AG04450 (cell line): ENCODE measurements at places on chromosomes 7 and 10.

DNA sequence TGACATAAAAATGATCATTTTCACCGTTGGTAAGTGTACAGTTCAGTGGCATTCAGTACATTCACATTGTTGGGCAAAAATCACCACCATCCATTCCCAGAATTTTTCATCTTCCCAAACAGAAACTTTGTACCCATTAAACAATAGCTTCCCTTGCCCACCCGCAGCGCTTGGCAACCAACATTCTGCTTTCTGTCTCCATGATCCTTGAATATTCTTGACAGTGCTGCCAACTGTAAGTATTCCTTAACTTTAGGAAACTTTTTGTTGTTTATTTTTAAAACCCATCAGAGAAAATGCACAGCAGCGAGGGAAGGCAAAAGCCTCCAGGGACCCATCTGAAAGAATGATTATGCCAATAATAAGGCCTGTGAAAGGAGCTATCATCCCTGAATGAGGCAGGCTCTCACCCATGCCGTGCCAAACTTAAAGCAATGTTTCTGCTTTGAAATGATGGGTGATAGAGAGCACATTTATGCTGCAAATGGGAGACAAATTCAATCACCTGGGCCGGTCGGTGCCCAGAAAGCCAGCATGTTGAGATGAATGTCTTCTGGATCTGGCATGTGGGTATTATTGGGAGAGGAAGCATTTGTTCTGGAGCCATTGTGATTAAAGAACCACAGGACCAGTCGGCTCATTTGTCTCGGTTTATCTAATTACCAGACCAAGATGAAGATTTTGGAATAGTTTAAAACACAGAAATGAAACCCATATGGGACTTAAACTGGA lies 202.1 kb upstream of the NPVF start:
- no peak for DNase-seq

DNA sequence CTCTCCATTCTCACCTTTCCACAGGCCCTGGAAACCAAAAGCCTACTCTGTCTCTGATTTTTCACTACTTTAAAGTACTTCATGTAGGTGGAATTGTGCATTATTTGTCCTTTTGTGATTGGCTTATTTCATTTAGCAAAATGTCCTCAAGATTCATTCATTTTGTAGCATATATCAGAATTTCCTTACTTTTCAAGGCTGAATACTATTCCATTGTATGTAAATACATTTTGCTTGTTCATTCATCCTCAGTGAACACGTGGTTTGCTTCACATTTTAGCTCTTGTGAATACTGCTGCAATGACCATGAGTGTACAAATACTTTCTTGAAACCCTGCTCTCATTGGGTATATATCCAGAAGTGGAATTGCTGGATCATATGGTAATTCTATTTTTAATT lies 8.8 kb downstream of the C1GALT1 start:
- DNase-seq, result no peak

DNA sequence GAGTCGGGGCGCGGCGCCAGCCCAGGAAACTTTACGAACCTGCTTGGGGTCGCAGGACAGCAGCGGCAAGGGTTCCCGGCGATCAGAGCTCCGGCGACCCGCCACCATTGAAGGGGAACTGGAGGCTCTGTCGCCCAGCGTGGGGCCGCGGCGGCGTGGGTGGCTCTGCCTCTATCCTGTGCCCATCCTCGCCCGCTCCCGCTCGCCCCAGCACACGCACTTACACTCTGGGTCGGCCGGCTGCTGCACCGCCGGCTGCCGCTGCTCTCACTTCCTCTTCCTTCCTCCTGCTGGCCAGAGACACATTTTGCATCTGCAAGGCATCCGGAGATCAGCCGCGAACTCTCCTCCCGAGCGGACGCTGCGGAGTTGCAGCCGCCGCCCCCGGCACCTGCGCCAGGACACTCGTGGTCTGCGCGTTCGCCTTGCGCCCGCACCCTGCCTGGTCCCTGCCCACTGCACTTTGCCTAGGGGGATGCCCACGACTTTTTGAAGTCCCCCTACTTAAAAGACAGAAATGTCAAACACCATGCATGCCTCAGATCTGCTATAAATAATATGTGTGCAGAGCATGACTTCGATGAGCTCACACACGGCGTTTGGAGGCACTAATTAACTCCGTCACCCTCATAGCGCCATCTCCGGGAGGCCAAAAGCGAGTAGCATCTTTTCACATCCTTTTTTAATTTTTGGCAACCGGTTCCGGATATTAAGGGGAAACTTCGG lies at the start of gene ELMO1:
ELMO1 (minus strand) TSS at position 229 of the 726 bp plus-strand sequence. CDS start 106,174 bp downstream, outside the sequence.
- DNase-seq, result no peak

- no peak for DNase-seq
Measured at GRCh38 chr7:53325061-53325460, 289.6 kb downstream of the POM121L12 start.

DNA sequence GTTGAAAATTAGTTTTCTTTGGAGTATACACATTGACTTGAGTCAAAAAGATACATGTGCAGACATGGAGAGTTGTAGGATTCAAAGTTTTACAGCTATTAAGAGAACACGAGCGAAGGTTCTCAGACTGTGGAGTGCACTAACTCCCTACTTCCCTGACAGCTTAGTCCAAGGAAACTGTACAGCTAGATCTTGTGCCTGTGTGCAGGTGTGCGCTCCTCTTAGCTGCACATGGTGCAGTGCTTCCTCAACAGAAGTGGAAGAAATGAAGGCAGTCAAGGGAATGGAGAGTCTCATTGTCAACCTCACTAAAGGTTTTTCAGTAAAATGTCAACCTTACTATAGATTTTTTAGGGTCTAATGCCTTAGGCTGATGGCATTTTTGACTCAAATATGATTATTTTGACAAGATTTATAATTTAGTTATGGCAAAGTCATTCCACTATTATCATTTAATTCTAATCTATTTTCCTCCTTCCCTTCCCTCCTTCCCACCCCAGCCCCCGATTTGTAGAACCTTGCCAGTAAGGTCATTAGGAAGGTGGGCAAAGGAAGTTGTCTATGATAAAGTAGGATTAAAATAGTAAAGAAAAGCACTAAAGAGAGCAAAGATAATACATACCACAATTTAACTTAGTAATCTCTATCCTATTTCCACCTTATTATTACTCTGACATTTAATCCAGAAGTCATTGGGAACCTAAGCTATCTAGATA lies 13.6 kb downstream of the PDK4 start:
- DNase-seq, result no peak

GRCh38 chr7:97471491-97471890 lies 260.4 kb upstream of the TAC1 start:
- DNase-seq, result no peak

DNA sequence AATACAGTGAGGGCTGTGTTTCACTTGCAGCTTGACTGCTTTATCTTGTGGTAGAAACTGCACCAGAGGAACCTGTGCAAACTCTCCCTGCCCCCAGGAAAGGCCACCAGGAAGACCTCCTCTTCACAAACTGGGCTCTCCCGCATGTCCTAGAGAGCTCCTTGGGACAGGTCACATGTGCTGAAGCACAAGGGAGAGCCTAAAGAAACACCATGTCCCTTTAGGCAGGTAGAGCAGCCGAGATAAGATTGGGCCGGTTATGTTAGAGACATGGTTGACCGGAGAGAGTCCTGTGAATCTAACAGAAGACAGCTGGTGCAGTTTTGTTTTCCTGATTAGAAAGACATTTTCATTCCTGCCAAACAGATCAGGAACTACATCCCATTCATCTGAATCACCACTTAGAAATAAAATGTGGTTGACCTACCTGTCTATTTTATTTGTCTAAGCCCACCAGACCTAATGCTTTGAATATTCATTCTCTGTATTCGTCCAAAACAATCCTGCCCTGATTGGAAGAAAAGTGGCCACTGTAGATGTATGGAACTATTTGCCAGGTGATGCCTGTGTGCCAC lies 224.1 kb downstream of the GLI3 start:
- DNase-seq, result no peak

GRCh38 chr7:106424476-106425016 lies 139.8 kb upstream of the NAMPT start:
- no peak for DNase-seq

DNA sequence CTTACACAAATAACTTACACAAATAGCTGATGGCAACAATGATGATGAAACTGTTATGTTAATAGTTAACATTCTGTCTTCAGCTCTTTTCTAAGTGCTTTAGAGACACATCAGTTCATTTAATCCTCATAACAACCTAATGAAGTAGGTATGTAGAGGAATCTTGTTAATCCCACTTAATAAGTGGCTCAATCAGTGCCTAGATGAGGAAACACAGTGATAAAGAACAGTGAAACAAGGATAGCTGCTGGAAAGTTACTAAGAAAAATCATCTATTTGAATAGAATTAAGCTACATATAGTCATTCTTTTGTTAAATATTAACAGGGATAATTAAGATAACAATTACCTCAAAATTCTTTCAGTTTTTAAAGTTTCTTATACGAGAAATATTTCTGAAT lies 487.6 kb downstream of the ARL4A start:
- DNase-seq, result no peak

DNA sequence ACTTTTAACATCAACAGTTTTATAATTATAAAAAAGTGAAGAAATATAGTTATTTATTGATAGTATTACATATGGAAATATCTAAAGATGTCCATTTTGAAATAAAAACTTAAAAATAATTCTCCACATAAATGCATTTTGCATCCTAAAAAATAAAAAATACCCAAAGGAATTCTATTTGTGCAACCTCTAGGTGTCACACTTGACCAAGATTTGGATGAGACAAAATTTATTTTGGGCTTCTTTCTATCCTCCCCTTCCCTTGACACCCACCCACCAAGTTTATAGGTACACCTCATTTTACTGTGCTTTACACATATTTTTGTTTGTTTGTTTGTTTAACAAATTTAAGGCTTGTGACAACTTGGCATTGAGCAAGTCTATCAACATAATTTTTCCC lies 3.3 kb upstream of the THSD7A start:
- DNase-seq, result no peak
